D341Med (cell line): ENCODE measurements at places on chromosomes 16 and 17.

DNA sequence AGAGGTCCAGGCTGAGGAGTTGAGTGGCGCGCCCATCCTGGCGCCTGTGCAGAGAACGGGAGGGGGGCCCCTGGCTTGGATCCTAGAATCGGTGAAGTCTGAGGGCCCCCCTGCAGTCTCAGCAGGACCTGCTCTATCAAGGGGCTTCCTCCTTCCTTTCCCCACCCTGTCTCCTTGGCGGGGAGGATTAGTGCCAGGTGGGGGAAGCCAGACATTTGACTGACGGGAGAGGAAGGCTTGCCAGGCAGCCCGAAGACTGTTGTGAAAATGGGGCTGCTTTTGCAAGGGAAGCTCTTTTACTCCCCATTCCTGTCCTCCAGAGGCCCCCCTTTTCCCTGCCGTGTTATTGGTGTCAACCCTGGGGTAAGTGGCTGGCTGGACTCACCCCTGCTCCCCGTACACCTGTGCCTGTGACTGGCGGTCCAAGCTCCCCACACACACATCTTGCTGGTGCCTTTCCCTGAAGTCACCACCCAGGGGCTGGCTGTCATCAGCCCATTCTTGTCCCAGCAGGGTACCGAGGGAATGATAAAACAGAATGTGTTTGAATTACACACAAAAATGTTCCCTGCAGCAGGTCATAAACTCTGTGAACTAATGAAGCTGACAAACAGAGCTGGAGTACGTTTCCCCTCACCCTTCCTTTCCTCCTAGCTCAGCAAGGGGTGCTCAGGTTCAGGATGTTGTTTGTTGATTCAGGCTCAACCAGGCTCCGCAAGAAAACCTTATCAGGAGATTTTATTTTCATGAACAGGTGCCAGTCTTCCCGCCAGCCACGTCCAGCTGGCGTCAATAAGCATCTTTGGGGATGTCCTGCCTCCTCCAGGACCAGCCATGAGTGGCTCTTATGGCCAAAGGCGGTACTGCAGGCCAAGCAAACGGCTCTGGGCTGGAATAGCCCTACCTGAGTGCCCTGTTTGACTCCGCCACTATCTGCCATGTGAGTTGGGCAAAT is 4.4 kb upstream of the ARMC7 start:
- DNase-seq: peak; percentile 86

DNA sequence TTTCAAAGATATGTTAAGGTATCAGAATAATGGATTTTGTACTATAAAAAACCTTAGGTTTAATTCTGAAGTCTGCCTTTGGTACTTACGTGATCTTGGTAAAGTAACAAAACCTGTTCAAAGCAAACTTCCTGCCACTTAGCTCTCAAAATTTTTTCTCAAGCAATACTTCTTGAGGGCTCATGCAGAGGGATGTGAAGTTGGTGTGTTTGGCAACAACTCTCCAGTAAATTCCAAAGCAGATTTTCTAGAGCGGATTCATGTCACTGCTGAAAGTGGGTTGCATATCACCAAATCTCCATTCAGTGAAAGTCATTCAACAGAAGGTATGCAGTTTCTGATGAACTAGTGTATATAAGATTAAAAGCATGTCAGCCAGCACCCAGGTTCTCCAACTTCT is 856.7 kb downstream of the CDH8 start:
- no peak for DNase-seq

GRCh38 chr17:38825762-38826247 is 684 bp upstream of the CWC25 start:
- no peak for DNase-seq

DNA sequence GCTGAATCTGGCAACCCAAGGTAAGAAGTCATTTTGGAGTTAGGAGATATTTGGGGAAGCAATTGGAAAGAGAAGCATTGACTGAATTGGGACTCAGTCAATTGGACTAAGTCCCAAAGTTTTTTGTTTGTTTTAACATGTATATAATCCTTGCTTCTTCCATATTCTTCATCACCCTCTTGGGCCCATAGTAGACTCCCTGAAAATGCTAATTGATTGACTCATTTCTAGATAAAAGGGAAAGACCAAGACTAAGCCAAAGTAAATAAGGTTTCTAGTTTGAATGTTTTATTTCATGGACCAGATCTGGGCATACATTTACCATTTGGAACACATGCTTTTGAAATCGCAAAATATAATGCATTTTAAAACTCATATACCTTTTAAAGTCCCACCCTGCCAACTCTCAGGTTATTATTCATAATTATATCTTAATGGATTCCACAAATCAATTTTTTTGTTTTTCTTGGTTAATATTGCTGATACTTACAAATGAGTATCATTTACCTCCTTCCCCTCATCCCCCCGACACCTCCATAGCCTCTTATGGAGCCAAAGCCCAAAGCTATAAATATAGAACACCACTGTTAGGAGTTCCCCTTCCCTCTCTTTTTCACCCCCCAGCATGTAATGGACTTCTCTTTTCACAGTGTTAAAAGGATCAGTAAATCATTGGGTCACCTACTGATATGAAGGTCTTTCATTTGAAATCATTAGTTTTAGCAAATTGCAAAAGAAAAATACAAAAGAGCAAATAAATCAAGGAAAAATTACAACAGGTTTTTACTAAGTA is 674.0 kb upstream of the SOX9 start:
- DNase-seq: no peak

- DNase-seq: no peak
These were observed 146.5 kb upstream of the PLCG2 start for GRCh38 chr16:81632392-81633146.

DNA sequence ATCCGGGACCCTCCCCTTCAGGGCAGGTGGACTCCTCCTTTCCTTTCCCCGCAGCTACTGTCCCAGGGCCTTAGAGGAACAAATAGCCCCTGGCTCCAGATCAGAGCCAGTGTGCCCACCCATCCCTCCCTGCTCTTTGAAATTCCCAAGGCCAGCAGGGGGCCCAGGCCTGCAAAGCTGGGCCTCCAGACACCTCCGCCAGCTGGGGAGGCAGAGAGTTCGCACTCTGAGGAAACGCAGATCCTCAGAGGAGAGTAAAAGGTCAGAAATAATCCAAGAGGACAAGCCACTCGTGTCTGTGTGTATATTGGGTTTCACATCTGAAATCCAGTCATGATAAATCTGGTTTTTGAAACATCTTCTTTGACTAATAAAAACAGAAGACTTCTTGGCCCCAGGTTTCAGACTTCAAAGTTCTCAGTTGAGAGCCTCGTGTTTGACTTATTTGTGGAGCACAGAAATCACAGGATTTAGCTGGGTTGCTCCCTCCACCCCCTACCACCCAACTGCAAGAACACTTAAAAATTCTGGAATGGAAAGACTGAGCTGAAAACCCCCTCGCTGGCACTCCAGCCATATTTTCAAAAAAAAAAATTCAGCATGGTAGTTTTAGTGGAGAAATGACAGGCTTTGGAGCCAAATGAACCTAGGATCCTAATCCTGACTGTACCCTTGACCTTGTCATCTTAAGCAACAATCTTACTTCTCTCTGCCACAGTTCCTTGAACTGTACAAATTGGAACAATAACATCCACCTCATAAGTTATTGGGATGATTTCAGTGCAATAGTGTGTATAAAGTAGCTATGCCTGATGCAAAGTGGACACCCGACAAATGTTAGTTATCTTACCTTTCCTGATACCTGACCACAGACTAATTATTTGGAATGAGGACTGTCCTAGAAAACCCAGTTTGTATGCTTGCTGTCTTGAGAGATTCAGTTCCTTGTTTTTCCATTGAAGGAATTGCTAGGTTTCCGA is 44.5 kb upstream of the TBX2 start:
- no peak for DNase-seq

GRCh38 chr16:52812678-52813556 is 239.8 kb downstream of the CHD9NB start:
- DNase-seq: no peak

DNA sequence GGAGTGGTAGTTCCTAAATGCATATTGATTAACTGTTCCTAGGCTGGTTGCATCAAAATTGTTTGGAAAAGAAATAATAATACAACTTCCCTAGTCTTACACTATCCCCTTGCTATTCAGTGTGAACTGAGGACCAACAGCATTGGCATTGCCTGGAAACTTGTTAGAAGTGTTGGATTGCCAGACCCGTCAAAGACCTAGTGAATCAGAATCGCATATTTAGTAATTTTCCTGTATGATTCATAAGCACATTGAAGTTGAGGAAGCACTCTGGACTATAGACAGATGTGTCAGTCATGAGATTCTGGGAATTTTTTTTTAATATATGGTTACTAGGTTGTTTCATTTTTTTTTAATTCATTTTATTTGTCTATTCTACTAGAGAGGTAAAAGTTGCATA is 34.7 kb upstream of the KCNJ16 start:
- DNase-seq: no peak

DNA sequence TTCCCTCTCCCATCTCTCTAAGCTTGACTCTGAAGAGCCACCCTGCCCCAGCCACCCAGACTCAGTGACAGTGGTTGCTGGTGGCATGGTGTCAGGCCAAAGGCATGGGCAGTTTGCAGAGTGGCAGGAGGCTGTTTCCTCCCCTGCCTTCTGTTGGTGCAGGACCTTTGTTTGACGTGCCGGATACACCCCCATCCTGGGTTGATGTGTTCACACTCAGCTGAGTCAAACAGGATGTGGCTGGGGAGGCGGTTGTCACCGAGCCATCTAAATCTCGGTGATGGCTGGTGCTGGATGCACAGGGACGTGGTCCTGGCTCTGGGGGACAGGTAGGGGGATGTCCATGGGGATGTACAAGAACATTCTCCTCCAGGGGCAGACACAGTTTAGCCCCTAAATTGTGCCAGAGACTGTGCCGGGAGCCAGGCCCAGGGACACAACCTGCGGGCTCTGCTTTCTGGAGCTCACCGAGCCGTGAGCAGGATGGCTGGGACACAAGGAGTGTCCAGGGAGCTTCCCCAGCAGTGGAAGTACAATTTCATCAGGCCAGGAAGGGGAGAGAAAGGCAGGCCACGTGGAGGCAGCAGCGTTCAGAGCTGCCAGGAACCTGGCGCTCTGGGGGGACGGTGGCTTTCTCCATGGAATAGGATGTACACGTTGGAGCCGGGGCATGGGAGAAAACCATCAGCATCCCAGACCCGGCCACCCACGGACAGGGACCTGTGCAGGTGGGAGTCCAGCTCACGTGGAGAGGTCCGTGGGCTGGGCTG is 264.2 kb downstream of the SEC14L1 start:
- DNase-seq: no peak

DNA sequence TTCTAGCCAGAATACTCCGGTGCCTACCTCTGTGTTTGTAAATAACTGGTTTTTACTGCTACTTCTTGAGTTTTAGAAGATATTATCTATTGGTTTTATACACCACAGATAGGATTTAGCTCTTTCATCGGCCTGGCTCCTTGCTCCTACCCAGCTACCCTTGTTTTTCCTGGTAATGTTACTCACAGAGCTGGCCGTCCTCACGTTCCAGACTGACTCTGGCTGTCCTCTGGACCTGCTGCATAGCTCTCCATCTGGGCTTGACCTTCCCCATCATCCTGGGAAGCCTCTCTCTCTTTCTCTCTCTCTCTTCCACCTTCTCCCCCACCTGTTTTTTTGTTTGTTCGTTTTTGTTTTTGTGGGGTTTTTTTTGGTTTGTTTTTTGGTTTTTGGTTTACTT is 51.5 kb downstream of the MPRIP start:
- DNase-seq: no peak

DNA sequence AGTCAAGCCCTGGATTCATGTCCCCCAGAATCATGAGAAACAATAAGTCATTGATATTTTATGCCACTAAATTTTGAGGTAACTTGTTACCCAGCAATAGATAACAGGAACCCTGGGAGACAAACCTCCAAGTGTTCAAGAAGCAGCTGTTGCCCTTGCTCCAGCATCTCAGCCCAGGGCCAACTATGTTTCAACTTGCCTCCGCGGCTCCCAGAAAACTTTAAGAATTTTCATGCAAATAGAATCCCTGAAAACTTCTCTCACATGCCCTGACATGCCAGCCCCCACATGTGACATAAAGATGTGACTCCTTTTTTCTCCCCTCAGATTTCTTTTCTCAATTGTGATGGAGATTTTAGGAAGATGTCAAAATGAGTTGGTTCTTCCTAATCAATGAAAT is 22.8 kb downstream of the LYRM9 start:
- no peak for DNase-seq

GRCh38 chr17:71180801-71181385 is 939.9 kb upstream of the SOX9 start:
- DNase-seq: no peak

- DNase-seq: no peak
These were observed 112.2 kb downstream of the VPS53 start for GRCh38 chr17:602436-602835.
